Stimulated activated CD4-positive, alpha-beta T cell treated with anti-CD3 and anti-CD28 coated beads, Interleukin-4, amount 100 ng/mL, for 24 hours (primary cell): ENCODE measurements at places on chromosomes 5 and 9.
A peak's percentile ranks its signal among the peaks of the same experiment; 100 is the strongest.

GRCh38 chr5:73792687-73793320 lies 166.8 kb downstream of the ARHGEF28 start:
- DNase-seq, result peak; percentile 70

DNA sequence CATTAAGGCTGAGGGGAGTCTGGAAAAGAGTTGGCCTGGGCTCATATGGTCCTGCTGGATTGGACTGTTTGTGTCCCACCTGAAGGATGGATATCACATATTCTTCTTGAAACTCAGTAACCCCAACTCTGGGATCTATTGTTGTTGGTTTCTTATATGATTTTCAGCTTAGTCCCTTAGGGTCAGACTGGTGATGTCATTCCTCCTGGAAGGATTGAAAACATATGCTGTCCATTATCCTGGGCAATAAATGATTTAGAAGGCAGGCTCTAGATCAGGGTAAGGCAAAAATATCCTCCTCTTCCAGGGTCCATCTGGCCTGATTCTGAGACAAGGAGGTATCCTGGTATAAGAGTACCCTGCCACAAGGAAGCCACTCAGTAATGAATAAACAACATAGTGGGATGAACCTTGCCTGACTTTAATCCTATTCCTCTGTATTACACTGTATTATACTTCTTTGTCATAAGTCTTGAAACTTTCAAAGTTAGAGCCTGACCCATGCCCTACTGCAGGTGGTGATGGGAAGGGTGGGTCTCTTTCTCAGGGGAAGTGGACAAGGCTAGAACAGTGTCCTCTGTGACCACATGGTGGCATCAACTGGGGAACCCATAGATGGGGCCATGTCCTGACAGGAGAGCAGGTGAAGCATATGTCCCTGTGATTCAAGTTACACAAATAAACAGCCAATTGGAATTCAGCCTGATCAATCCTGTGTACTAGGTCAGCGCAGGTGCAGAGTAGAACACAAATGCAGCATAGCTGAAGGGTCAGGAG lies 454.4 kb upstream of the TRPC7 start:
- no peak for DNase-seq

GRCh38 chr9:74528207-74528606 lies 31.1 kb downstream of the RORB start:
- no peak for DNase-seq

GRCh38 chr5:179237770-179238627 lies 107.3 kb downstream of the ADAMTS2 start:
- DNase-seq, result no peak

GRCh38 chr5:88049737-88050136 lies 218.9 kb downstream of the TMEM161B start:
- DNase-seq, result no peak

DNA sequence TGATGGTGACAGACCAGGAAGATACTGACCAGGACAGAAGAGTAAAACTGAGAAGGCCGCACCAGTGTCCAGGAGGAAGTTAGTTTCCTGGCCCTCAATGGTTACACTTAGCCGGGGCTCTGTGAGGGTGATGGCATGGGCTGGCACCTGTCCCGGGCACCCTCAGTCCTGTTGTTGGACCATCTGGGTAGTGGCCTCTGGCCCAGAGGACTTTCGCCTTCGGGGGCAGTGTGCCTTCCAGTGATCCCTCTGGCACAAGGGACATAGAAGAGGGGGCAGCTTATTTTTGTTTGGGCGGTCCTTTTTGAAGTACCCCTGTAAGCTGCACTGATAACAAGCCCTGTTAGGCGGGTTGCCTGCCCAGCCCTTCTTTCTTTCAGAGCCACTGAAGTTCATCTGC lies 1108.6 kb downstream of the TAF11L14 start:
- DNase-seq, result no peak

DNA sequence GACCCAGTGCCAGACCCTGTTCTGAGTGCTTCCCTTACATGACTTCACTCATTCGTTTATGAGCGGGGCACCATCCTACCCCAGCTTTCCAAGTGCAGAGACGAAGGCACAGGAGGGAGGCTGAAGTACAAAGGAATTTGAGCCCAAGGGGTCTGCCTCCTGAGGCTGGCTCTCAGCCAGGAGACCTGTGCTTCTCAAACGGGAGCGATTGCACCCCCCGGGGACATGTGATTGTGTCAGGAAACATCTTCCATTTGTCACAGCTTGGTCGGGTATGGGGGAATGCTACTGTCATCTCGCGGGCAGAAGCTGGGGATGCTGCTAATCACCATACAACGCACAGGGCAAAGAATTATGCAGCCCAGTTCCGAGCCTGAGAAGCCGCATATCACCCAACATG lies 23.9 kb downstream of the ADCY2 start:
- DNase-seq, result no peak

DNA sequence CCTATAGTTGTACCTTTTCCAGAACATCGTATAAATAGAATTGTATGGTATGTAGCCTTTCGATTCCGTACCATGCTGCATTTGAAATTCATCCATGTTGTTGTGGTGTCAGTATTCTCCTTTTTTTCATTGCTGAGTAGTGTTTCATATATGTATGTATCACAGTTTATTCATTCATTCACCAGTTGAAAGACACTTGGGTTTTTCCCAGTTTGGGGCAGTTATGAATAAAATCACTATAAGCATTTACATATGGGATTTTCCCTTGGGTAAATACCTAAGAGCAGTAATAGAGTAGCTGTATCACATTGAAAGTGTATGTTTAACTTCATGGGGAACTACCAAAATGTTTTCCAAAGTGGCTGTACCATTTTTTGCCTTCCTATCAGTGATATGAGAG lies 16.1 kb upstream of the FKTN start:
- no peak for DNase-seq

GRCh38 chr5:41856644-41857491 lies 13.4 kb downstream of the OXCT1 start:
- peak; percentile 67 for DNase-seq

DNA sequence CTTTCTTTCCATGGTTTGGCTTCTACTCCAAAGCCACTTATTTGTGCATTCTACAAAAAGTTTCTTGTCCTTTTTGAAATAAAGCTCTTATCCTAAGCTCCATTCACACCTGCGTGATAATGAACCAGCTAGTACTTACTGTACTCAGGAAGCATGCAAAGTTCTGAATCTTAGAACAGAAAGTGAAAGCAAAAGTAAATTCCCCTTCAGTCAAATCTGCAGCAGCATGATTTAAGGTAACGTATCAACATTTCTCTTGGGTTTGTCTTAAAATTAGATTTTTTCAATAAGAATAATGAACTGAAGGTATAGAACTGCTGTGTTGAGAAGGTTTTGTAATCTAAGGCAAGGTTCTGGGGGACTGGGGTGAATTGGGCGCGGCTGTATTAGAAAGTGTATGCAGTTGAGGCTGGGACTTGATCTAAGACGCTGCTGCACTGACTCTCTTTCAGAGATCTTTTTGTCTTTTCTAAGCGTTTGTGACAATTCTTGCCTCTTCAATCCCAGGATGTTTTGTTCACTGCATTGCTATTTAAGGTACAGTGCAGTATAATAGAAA lies at the start of gene ERAP2:
TSS of gene ERAP2 (plus strand) at position 209 of the 559 bp plus-strand sequence. CDS start 3,186 bp downstream, outside the sequence.
- DNase-seq, result peak; percentile 25

- no peak for DNase-seq
Measured at GRCh38 chr9:19985081-19985480, 196.2 kb upstream of the SLC24A2 start.

- DNase-seq, result no peak
Measured at GRCh38 chr5:26388976-26389375, 649.4 kb downstream of the CDH9 start.

- no peak for DNase-seq
Measured at GRCh38 chr5:39198127-39198526, 21.2 kb downstream of the FYB1 start.

DNA sequence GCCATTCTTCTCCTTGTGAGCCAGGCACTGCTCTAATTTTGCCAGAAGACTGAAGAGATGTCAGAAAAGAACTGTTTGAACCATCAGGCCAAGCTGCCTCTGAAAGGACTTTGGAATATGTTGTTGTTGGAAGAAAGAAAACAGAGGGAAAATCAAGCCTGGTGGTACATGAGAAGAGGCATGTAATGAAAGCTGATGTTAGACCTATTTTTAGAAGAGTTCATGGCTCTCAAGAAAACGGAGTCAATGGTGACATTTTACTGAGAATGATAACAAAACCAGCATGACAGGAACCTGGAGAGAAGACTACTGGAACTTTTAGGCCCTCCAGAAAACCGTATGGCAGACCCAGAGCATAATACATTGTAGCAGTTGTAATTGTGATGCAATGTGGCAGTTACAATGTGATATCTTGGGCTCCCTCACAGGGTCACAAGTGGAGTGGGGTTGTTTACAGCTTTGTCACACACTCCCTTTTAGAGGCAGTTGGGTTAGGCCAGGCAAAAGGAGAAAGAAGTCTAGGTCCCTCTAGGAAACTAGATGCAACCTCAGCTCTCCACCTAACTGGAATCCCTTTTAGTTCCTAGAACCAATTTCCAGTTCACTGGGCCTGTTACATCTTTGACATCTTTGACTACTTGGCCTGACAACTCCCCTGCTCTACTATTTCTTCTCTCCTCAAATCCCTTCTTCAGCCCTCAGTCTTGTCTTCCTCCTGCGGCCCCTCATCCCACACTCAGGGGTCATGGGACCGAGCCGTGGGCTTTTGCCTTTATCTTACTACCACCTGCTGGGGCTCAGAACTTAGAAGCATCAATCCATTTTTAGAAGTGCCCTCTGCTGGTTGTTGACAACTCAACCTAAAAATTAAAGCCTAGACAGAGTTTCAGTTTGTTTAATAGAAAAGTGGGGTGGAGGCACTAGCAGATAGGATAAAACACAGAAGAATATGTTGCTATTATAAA lies 61.2 kb upstream of the JAK2 start:
- DNase-seq, result peak; percentile 13

- DNase-seq, result no peak
Measured at GRCh38 chr5:101675510-101676219, 620.4 kb downstream of the SLCO4C1 start.

GRCh38 chr9:122370303-122370702 lies 521 bp upstream of the PTGS1 start:
- no peak for DNase-seq
